H7 (cell line): ENCODE measurements at places on chromosomes 1 and 21.

DNA sequence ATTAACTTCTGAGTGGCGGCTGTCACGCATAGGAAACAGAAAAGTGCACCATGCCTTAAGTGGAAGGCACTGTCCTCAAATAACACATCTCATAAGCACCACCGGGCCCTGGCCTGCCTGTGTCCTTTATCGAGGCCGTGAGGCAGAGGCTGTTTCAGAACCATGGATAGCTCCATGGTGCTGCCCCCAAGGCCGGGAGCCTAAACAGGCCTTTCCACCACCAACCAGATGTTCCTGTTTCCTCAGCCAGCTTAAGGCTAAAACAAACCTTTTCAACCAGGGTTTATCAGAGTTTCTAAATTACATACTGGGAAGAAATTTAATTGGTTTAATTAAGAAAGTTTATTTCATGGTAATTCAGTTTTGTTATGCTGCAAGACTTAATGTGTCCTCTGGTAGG is 114.4 kb downstream of the DMRTA2 start:
- DNase-seq, result peak; percentile 83

DNA sequence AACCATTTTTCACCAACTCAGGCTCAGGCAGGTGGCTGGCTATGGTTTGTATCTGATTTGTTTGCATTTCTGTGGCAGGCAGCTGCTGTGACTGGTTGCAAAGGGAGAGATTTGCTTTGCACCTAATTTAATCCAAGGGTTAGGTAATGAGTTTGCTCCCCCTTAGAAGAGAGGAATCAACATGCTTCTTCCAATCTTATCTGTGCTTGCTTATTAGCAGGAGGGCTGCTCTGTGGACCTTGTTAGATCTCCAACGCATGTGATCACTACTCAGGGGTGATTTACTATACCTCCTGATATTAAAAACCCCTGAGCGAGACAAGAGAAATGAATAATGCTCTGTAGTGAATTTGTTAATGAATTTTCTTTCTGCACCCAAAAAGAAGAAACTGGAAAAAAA is 20.5 kb downstream of the OLFML3 start:
- no peak for DNase-seq

- DNase-seq, result no peak
Measured at GRCh38 chr1:64041371-64042131, 161.9 kb upstream of the UBE2U start.

DNA sequence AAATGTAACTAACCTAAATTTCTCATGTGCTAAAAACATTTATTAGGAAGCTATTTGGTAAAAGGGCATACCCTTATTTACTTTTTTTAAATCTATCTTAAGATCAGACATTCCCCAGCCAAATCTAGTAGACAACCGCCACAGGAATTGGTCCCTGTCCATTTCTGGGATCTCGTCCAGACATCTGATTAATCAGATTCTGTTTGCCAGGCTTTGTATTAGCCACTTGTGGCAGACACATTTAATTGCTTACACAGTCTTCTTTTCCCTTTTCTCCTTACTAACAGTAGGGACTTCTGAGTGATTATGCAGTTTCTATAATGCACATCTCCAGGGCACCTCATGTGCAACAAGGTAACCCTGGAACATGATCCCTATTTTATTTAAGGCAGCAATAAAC is 449.0 kb upstream of the RGS18 start:
- DNase-seq, result no peak

DNA sequence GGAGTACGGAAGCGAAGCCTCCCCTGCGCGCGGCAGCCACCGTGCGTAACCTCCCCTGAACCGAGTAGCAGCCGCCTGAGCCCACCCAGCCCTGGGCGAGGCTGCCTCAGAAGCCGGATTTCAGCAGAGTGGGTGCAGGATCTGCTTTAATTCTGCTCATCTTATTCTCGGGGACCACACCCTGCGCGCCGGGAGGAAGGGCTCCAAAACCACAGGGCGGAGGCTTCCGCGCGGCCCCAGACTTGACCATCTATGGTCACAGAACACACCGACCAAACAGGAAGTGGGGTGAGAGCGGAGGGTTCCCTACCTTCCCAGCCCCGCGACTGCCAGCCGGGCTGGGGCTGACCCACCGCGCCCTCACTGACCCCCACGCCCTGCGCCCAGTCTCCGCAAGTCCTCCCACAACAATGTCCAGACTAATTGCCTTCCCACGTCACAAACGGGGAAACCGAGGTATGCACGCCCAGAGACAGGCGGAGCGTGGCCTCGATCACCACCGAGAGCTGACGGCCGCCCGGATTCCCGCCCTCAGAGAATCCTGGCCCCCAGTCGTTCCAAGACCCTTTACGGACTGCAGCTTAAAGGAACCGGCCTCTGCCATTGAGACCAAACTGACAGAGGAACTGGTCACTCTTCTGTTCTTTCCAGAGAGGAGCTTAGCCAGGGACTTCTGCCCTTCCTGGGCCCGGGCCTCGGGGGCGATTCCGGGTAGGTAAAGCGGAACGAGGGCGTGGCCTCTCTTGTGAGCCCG is 595 bp upstream of the CAP1 start:
- peak; percentile 87 for DNase-seq

DNA sequence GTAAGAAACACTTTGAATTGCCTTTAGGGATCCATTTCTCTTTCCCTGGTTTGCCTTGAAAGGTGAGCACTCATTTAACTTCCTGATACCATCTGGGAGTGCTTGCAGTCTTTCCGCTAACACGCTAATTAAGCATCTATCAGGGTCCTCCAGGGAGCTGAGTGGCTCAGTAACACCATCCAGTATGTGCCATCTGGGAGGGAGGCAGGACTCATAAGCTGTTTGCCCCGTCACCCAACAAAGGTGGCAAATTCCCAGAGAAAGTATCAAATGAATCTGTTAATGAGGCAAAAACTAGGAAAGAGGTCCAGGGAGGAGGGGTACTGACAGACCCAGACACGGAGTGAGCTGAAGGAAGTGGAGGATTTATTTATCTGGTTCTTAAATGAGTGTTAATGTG is 430.9 kb downstream of the HLX start:
- no peak for DNase-seq

GRCh38 chr1:25107643-25108010 is 124.7 kb downstream of the SYF2 start:
- no peak for DNase-seq

DNA sequence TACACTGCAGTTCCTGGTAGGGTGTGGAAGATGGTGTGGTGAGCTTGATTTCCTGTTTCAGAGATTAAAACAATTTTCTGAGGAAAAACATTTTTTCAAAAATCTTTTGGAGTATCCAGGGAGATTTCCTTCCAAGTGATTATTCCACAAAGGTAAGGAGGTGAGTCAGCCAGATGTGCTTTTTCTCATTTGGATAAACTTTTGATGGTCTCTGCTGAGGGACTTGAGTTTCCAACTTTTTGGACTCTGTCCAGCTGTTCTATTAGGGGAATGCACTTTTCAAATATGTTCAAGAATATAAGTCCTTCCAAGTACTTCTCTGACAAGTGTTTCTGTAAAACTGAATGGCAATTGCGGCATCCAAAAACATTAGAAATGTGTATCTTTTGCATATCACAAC is 628.8 kb upstream of the ADAMTS5 start:
- DNase-seq, result no peak

DNA sequence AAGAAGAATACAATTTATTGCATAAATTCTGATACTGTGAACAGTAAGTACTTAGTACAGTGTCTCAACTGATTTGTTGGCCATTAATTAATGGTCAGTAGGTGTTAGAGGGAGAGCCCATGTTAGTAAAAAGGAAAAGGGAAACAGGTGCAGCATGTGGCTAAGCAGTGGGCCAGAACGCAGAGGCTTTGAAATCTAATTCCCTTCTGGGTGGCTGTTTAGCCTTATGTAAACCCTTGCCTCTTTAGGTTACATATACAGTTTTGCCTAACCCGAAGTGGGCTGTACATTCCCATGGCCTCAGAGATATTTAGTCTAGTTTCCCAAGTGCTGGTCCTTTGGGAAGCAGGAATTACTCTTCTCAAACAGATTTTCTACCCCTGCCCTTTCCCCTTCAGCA is 43.5 kb upstream of the BCL9 start:
- no peak for DNase-seq
